Activated naive CD8-positive, alpha-beta T cell treated with anti-CD3 and anti-CD28 coated beads, Interleukin-2, amount 10 ng/mL, durations not matched to agents 7 days and 5 days (primary cell): ENCODE measurements at places on chromosomes 3 and 15. TPM values are rescaled to one million over a fixed set of nuclear protein-coding genes. Genes with fewer than 3 reads are reported as not detected.
A peak's percentile ranks its signal among the peaks of the same experiment; 100 is the strongest.

DNA sequence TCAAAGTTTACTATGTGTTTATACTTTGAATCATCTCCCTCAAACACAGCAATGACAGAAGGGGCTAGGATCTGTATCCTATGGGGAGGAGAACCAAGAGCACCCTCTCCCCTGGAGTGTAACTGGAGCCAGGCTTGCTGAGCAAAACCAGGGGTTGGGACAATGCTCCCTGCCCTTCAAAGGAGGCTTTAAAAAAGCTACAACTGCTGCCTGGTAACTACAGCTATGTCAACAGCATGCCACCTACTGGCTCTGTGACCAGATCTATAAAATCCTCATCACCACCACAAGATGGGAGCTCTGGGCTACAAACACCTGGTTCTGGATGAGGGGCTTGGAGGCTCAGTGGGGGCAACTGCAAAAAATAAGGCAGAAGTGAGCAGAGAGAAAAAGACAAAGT is 61.9 kb downstream of the ANO10 start:
- H3K27me3 ChIP-seq, result no peaks in the 10 kb centered on the region
- H3K4me3 ChIP-seq, result no peak overlapping the region
- peaks cover 5% of the 10 kb centered on the region for H3K36me3 ChIP-seq
- no peaks in the 10 kb centered on the region for H3K4me1 ChIP-seq
- DNase-seq, result no peak

DNA sequence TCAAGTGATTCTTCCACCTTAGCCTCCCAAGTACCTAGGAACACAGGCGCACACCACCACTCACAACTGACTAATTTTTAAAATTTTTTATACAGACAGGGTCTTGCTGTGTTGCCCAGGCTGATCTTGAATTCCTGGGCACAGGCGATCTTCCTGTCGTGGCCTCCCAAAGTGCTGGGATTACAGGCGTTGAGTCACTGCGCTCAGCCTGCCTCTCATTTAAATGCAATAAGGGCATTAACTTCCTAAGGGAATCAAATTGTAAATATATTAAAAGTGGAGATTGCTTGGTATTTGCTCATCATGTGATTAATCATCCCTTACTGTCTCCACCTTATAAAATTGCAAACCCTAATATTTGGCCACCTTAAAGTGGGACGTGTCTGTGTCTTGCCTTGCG is 65.2 kb downstream of the PGPEP1L start:
- H3K4me1 ChIP-seq, result peaks cover 5% of the 10 kb centered on the region
- no peaks in the 10 kb centered on the region for H3K27me3 ChIP-seq
- no peak overlapping the region for H3K27ac ChIP-seq

DNA sequence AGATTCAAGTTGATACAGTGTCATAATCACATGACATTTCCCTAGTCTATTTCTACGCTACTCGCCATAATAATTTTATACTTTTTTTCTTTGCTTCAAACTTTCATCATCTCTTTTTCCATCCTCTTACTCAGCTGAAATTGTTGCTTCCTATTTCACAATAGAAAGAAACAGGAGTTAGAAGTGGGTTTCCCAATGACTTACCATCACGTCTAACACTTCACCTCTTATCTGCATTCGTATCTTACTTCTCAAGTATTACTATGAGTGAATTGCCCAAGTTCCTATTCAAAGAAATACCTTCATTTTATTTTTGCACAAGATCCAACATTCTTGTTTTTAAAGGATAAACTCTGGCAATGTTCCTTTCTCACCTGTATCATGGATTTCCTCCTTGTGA is 1539.9 kb downstream of the SI start:
- DNase-seq, result no peak
- no peaks in the 10 kb centered on the region for H3K27me3 ChIP-seq
- H3K36me3 ChIP-seq, result no peaks in the 10 kb centered on the region
- no peaks in the 10 kb centered on the region for H3K4me1 ChIP-seq

The COL6A6 gene
- total RNA-seq, result not detected

- peaks cover 17% of the 10 kb centered on the region for H3K4me1 ChIP-seq
- no peak overlapping the region for H3K4me3 ChIP-seq
- H3K27ac ChIP-seq, result no peak overlapping the region
- H3K27me3 ChIP-seq, result no peaks in the 10 kb centered on the region
Measured at GRCh38 chr3:143363949-143364348, 244.4 kb downstream of the CHST2 start.

DNA sequence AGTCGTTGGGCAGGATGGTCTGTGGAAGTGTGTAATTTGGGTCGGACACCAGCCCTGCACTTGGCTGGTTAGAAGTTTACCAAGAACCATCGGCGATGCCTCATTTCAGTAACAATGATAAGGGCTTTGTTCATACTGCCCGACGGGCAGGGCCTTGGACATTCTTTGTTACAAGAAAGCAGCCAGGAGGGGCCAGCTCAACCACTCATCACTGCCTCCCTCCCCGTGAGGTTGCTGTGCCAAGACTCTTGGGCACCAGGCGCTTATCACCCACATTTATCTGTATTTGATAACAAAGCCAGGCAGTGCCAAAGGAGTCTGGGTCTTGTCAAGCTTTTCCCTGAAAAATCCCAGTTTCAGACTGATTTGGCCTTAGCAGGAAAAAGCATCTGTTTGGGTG is 235.0 kb downstream of the ADAMTS17 start:
- no peak overlapping the region for H3K27ac ChIP-seq
- DNase-seq, result no peak
- no peak overlapping the region for H3K4me3 ChIP-seq
- H3K36me3 ChIP-seq, result peaks cover 2% of the 10 kb centered on the region
- H3K4me1 ChIP-seq, result peaks cover 13% of the 10 kb centered on the region

The GLT8D1 gene
- 45.7 TPM for total RNA-seq

- H3K27me3 ChIP-seq, result peaks cover 25% of the 10 kb centered on the region
- no peak for DNase-seq
- H3K4me3 ChIP-seq, result no peak overlapping the region
- H3K36me3 ChIP-seq, result no peaks in the 10 kb centered on the region
- H3K27ac ChIP-seq, result no peak overlapping the region
- H3K4me1 ChIP-seq, result no peaks in the 10 kb centered on the region
Measured at GRCh38 chr3:124510290-124510689, 220.0 kb upstream of the UMPS start.

The SNRK gene
- 70.7 TPM for total RNA-seq

DNA sequence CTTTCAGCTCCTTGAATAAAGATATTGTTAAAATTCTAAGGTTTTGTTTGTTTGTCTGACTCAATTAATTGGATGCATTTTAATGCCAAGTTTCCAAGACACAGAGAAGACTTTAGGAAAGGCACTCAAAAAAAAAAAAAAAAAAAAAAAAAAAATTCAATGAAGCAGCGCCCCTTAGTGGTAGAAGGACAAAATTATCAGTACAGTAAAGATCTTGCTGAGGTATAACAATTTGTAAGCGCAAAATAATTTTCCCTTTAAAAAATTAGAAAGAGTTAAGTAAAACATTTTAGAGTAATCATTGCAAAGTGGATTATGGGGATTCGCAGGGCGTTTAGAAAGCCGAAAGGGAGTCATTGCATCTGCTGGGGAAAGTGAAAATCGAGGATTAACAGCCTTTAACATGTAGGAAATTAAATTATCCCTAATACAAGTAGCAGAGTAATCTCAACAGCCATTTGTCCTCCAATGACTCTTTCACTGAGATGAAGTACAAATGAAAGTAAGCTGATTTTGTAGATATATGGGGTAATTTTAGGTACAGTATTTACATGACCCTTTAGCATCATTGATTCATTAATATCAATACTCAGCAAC is 5.8 kb upstream of the DIS3L start:
- H3K36me3 ChIP-seq, result no peaks in the 10 kb centered on the region
- H3K27ac ChIP-seq, result no peak overlapping the region
- DNase-seq, result no peak
- no peaks in the 10 kb centered on the region for H3K27me3 ChIP-seq
- H3K4me1 ChIP-seq, result peaks cover 25% of the 10 kb centered on the region

The ADIPOQ gene
- not detected for total RNA-seq

- no peak overlapping the region for H3K27ac ChIP-seq
- no peaks in the 10 kb centered on the region for H3K4me1 ChIP-seq
- peaks cover 1% of the 10 kb centered on the region for H3K27me3 ChIP-seq
- no peak for DNase-seq
Measured at GRCh38 chr15:49441356-49441755, 18.3 kb downstream of the FGF7 start.

The FLNB gene
- 14.6 TPM for total RNA-seq

The SOX2 gene
- total RNA-seq, result not detected

DNA sequence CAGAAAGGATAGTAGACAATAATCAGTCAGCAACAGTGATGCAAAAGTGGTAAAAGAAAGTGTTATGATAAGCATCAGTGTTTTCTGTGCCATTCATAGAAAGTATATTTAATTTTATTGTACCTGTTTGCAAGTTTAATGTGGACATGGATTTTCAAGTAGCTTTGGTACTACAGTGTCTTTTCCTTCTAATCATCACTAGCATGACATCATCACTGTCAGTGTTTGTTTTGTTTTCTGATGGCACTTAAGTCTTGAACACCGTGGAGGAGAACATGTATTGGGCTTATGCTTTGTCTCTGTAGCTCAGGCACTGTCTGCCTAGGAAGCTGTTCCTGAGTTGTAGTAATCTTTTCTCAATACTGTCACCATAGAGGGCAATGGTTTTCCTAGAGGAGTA is 41.9 kb downstream of the SETD5 start:
- H3K27me3 ChIP-seq, result no peaks in the 10 kb centered on the region
- no peak for DNase-seq
- no peak overlapping the region for H3K27ac ChIP-seq
- no peak overlapping the region for H3K4me3 ChIP-seq

DNA sequence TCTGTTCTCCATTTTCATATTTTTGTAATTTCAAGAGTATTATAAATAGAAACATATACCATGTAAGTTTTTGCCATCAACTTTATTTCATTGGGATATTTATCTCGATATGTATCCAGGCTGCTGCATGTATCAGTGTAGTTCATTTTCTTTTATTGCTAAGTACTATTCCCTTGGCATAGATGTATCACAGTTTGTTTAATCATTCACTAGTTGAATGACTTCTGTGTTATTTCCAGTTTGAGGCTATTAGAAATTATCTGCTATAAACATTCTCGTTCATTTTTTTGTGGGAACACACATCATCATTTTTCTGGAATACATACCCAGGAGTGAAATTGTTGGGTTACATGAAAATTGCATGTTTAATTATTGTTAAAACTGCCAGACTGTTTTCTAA is 18.5 kb upstream of the TGFBR2 start:
- no peak overlapping the region for H3K4me3 ChIP-seq
- no peaks in the 10 kb centered on the region for H3K4me1 ChIP-seq
- DNase-seq, result no peak
- H3K36me3 ChIP-seq, result peaks cover under 1% of the 10 kb centered on the region

DNA sequence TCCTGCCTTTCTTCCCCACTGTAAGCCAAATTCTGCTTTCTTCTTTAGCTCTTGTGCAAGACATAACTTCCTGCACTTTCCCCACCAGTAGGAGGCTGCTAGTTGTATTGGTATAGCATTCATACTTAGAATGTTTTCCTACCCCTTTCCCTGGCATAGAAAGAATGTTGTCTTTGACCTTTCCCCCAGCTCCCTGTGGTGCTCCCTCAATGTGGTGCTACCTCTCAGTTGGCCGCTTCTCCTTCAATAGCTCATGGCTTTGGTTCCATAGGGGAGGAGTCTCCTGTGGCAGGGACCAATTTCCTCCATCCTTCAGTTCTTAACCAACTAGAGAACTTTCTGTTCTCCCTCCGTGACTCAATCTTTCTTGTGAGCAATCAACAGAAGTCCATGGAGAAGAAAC is 67.5 kb upstream of the AKAP13 start:
- DNase-seq, result no peak
- no peak overlapping the region for H3K4me3 ChIP-seq
- H3K36me3 ChIP-seq, result peaks cover 6% of the 10 kb centered on the region
- H3K27ac ChIP-seq, result no peak overlapping the region

DNA sequence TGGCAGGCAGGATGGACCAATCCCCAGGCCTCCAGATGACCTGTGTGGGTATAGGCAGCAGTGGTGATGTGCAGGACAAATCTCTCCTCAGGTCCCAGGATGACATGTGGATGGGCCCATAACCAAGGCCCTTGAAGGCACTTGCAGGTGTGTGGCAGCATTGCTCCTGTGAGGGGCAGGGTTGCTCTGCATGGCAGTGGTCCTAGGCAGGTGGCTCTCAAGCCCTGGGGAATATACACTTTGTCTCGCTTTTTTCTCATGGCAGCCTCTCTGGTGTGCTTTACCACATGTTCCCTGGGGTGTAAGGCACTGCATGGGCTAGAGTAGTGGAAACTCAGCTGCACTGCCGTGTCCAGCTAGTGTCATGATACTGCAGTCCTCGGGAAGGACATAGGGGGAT is 503.6 kb downstream of the UNC13C start:
- no peak for DNase-seq
- H3K4me3 ChIP-seq, result no peak overlapping the region
- no peaks in the 10 kb centered on the region for H3K27me3 ChIP-seq

The EPHA3 gene
- not detected for total RNA-seq

The DCUN1D1 gene
- total RNA-seq, result 68.2 TPM

GRCh38 chr3:56796202-56796601 is 5.5 kb downstream of the ARHGEF3 start:
- H3K36me3 ChIP-seq, result peaks cover 46% of the 10 kb centered on the region
- no peak for DNase-seq
- no peaks in the 10 kb centered on the region for H3K27me3 ChIP-seq
- peak overlapping the region; percentile 70 for H3K4me3 ChIP-seq
- peaks cover 59% of the 10 kb centered on the region for H3K4me1 ChIP-seq

- H3K27ac ChIP-seq, result no peak overlapping the region
- no peaks in the 10 kb centered on the region for H3K27me3 ChIP-seq
Measured at GRCh38 chr3:1207904-1208303, 115.1 kb downstream of the CNTN6 start.

GRCh38 chr3:194133661-194134230 is 2.2 kb upstream of the HES1 start:
- no peak overlapping the region for H3K27ac ChIP-seq
- H3K27me3 ChIP-seq, result peaks cover 77% of the 10 kb centered on the region
- H3K4me3 ChIP-seq, result peak overlapping the region; percentile 76
- no peak for DNase-seq

The SLC12A8 gene
- 0.47 TPM for total RNA-seq

The CHRNA5 gene
- 1.2 TPM for total RNA-seq

DNA sequence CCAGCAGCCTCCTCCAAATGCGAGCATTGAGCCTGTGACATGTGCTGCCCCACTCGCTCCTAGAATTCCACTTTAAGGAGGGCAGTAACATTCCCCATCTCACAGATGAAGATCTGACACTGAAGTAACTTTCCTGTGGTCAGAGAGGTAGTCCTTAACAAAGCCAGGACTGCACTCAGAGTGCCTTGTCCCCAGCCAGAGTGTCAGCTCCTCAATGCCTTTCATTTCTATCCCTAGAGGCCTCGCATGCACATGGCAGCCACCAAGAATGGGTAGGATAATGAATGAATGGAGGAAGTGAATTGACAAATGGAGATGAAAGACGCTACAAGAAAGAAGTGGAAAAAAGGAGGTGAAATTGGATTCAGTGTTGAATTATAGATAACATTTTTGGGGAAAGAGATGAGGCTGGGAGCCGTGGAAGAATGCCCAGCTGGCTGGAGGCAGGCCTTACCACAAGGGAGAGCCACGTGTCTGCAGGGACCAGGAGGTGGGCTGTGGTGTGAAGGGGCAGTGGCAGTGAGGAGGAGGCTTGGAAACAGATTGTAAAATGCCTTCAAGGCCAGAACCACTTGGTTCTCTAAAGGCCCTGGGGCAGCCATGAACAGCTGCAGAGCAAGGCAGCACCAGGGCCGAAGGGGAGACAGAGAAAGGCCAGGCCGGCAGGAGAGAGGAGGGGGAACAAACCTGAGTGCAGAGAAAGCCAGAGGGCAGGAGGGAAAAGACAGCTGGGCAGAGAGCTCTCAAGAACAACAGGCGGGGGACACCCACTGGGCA is 10.4 kb downstream of the CFAP92 start:
- no peak for DNase-seq
- H3K27me3 ChIP-seq, result peaks cover 7% of the 10 kb centered on the region
- H3K4me1 ChIP-seq, result no peaks in the 10 kb centered on the region
- no peak overlapping the region for H3K27ac ChIP-seq
- H3K4me3 ChIP-seq, result no peak overlapping the region
